Coronary artery (tissue), 2 donors: ENCODE measurements at places on chromosomes 1 and 21.
A peak's percentile ranks its signal among the peaks of the same experiment; 100 is the strongest.

DNA sequence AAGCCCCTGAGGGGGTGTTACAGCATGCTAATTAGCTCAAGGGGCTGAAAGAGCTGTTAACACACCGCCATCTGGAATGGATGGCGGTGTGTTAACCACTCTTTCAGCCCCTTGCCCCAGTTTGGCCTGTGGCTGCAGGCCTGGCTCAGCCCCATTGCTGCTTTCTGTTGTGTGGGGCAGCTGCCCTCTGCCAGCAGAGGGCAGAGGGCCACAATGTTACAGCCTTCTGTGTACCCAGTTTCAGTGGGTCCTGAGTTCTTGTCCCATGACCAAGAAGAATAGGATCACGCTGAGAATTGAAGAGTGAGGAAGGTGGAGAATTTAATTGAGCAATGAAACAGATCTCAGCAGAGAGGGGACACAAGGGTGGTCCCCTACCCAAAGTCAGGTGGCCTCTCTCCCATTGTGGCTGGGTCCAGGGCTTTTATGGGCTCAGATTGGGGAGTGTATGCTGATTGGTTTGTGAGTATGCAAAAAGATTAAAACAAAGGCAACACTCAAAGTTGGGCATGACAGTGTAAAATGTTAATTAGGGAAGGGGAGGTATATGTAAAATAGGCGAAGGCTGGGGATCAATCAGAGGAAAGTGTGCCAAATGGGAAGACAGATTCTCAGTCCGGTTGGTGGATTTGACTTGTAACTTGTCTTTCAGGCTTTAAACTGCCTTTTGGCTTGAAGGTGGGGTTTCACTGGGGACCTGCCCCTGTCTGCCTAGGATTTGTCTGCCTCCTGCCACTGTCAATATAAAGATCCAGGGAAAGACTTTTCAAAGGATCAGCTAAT is 142.2 kb downstream of the RABGAP1L start:
- DNase-seq = no peak

GRCh38 chr1:228346731-228347130 is 59.9 kb downstream of the TRIM11 start:
- DNase-seq = no peak

DNA sequence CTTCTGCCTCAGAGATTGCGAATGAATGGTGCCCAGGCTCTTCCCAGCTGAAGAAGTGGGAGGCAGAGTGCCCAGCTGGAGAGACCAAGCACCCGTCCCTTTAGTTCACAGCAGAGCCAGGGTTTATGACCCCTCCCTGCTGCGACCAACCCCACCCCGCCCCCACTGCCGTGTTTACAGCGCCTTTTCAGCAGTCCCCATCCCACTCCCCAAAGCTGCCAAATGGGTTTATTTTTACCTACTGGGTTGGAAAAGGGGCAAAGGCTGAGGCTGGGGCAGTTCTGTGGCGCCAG is 23.6 kb downstream of the DYRK3 start:
- DNase-seq = no peak

GRCh38 chr1:58968360-58968952 is 184.6 kb upstream of the JUN start:
- no peak for DNase-seq

GRCh38 chr1:209062081-209062620 is 521.4 kb upstream of the CAMK1G start:
- DNase-seq = no peak

GRCh38 chr21:17613242-17613676 is 558 bp upstream of the BTG3 start:
- peak; percentile 76 for DNase-seq

GRCh38 chr1:24906760-24907490 is 23.2 kb downstream of the RUNX3 start:
- no peak for DNase-seq

- no peak for DNase-seq
Observed at GRCh38 chr21:17900990-17901385, 81.8 kb upstream of the C21orf91 start.

DNA sequence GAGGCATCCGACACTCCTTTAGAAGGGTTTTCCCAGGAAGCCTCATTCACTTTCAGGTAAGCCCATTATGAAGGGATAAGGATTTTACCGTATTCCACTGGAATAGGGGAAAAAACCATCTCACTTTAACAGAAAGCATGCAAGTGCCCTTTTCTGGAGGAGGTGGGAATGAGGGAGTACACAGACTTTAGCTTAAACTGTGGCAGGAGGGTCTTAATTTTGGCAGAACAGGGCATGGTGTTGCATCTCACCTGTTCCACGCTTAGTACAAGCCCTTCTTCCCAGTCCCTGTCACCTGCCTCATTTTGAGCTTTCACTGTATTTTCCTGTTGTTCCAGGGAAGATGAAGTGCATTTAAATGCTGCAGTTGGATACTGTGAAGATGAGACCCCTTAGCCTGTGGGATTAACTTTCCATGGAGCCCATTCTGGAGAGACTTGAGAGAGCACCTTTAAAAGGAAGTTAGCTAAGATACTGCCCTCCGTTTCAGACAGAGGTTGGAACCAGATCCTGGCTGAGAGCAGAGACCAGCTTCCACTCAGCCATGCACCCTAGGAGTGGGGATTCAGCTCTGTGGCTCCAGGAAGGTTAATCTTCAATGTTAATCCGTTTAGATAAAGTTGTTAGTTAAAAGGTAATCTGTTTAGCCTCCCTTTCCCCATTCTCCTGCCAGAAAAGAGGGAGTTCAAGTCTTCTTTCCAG is 42.6 kb downstream of the PBX1 start:
- DNase-seq = no peak

GRCh38 chr1:116311756-116312680 is 61.0 kb upstream of the ATP1A1 start:
- no peak for DNase-seq

GRCh38 chr1:64043288-64043687 is 160.1 kb upstream of the UBE2U start:
- DNase-seq = no peak

- no peak for DNase-seq
Observed at GRCh38 chr1:233664253-233664652, 50.3 kb downstream of the KCNK1 start.

DNA sequence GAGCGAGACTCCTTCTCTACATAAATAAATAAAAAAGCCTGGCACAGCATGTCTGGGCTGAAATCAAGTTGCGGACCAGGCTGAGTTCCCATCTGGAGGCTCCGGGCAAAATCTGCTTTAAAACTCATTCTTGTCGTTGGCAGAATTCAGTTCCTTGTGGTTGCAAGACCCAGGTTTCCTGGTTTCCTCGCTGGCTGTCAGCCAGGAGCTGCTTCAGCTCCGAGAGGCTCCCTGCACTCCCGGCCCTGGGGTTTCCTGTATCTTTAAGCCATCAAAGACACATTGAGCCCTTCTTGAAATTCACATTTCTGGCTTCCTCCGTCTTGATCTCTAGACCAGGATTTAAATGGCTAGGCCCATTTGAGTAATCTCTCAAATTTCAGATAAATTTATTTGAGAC is 20.6 kb upstream of the SCCPDH start:
- no peak for DNase-seq

GRCh38 chr1:217261636-217262035 is 369.3 kb downstream of the GPATCH2 start:
- DNase-seq = no peak

GRCh38 chr1:211174375-211174774 is 40.4 kb upstream of the KCNH1 start:
- no peak for DNase-seq

DNA sequence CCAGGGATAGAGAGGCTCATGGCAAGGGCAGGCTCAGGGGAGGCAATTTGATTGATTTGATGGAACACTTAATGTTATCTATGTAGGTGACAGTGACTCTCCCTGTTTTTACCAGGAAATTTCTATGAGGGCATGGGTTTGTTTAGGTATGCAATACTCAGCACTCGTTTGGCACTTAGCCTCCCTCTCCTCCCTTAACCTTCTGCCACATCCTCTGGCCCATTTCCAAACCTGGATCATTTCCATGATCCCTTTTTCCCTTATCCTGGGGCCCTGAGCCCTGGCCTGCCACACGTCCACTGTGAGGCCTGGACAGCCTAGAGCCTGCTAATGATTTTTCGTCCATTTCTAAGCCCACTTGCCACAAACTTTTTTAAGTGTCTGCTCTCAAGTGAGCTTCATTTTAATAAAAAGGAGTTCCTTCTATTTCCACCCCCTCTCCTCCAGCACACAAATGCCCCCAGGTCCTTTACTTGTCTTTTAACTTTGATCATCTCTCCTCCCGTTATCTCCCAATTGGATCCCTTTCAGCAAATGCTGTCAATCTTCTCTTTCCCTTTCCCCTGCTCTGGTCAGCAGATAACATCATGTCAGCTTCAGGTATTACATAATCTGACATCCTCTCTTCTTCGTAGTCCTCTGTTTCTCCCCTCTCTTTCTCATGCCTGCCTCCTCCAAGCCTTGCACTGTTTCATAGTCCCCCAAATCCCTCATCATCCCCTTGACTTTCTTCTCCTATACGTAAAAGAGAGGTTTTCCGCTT is 37.8 kb upstream of the GADD45A start:
- no peak for DNase-seq

DNA sequence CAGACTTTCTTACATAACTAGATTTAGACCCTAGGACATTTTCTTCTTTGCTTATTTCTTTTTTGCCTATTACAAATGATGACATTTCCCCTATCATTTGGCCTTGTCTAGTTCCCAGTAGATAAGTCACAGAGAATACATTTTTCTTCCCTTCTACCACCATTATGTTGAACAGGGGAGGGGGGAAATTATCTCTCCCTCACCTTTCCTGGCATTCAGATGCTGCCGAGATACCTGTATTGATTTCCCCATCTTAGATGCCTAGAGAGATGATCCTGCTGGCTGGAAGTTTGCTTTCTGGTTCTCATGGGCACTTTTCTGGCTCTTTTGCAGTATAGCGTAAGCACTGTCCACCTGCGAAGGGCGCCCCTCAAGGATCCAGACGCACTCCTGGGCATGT is 5.7 kb downstream of the IPO9 start:
- DNase-seq = no peak

GRCh38 chr1:19213580-19213979 is 3.5 kb upstream of the UBR4 start:
- DNase-seq = no peak

GRCh38 chr1:200774735-200775444 is 36.2 kb downstream of the CAMSAP2 start:
- DNase-seq = no peak

GRCh38 chr1:181742426-181742825 is 259.1 kb downstream of the CACNA1E start:
- DNase-seq = peak; percentile 55

GRCh38 chr1:92240034-92240433 is 22.3 kb downstream of the C1orf146 start:
- no peak for DNase-seq

DNA sequence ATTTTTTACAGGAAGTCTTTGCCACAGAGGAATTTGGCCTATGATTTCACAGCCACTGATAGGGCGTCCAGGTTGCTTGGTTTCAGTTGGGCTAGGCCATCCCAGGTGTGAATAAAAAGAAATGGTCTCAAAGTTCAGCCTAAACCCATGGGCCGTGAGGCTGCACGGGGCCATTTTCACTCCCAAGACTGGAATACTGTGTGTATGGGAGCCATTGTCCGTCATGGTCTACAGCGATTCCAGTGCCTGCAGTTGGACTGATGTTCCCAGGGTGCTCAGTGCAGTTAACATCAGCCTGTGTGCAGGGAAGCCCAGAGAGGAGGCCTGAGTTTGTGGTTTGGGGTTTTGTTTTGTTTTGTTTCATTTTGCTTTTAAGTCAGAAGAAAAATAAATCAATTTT is 133.2 kb downstream of the ADSS2 start:
- no peak for DNase-seq

DNA sequence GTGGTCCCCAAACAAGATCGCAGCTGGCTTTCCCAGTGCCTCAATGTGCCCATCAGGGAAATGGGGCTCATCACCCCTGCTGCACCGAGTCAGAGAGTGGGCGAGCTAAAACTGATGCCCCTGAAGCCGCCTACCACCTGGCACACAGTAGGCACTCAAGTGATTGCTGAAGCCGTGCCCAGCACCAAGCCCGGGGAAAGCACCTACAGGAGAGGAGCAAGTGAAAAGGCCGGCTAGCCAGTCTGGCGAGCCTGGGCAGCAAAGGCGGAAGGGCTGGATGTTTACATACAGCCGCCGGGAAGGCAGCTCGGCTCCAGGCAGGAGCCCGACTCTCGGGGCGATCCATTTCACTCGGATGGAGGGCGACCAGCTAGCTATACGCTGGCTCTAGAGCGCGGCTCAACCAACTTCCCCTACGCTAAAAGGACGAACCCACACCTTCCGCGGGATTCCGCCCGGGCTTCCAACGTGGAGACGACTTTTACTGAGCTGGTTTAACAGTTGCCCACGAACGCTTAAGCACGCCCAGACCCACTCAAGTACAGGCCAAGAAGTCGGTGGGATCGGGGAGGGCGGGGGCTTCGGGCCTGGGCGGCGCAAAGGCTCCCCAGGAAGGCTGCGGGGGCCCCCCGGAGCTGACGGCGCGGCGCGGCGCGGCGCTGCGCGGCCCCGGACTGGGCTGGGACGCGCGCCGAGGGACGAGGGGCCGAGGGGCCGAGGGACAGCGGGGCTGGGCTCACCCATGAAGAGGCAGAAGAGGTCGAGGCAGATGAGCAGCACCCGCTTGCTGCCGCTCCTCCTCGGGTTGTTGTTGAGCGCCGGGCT is 1.0 kb downstream of the PLPP3 start:
- DNase-seq = peak; percentile 78

DNA sequence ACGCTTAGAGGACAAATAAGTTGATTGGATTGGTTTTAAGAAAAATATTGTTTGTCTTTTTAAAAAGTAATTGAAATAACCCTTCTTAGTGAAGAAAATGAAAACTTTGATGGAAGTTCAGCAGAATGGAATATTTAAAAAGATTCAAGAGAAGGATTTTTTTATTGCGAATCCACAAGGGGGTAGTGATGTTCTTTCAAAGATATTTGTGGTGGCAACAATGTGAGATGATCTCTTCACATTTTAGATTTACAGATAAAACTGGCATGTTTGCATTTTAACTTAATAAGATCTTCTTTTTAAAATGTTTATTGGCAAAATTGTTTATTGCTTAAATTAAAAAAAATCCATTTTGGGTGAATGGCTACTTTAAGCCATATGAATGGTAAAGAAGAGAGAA is 8.9 kb downstream of the CAMTA1 start:
- DNase-seq = no peak

DNA sequence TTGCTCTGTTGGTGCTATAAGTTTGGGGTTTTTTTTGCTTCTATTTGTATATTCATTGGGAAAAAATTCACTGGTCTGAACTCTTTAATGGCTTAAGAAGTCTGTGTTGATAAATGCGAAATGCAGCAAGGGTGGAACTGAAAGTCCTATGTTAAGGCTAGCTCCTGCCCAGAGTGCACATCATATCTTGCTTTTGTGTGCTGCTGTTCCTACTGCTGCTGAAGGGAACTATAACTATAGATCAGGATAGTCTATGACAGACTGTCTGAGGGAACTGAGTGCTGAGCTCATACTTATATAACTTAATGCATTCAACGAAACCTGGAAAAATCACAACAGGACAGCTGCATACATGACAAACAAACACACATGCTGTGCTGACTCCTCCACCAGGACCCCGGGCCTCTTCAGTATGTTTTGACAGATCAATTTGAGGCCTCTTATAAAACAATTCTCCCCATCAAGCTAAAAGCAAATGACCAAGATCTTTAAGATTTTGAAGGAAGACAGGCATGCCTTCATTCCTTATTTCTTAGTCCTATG is 1031.5 kb upstream of the ADGRL2 start:
- no peak for DNase-seq
